ENCODE measurements at places on chromosomes 3 and 15.

DNA sequence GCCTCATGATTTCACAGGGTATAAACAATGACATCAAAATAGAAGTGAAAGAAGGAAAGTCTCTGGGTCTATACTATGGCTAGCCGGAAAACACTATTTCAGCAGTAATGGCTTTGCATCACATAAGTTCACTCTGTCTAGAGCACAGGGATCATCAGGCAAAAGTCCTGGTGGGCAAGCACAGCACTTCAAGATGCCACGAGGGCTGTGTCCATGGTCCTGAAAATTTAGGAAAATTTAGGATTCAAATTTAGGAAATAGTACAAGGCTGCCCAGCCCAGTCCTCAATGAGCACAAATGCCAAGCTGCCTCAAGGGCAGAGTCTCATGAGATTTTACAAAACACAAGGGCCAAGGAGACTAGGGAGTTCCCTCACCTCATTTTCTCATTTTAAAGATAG lies 54.1 kb downstream of the RORA start:
- no peak for DNase-seq

DNA sequence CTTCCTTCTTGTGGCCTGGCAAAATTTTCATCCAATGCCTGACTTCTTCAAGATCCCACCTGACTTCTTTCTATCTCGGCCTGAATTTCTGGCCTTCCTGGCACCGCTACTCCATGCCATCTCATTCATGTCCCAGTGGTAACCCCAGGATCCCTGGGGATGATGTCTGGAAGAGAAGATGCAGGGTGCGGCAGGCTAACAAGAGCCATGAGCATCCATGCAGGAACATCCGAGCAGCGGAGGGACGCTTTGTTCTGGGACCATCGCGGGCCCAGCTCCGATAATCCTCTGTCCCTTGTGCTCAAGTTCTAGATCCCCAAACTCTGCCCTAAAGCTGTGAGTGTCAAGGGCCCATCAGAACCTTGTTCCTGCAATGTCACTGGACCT lies 10.9 kb downstream of the MYL3 start:
- no peak for DNase-seq

GRCh38 chr15:69848551-69849231 lies 249.0 kb downstream of the TLE3 start:
- no peak for DNase-seq

- no peak for DNase-seq
Observed at GRCh38 chr3:193010191-193010590, 92.5 kb upstream of the MB21D2 start.

Data from stimulated activated CD4-positive, alpha-beta T cell treated with anti-CD3 and anti-CD28 coated beads, Interleukin-2, amount 100 ng/mL, for 4 hours (primary cell).